Lower lobe of right lung (tissue), 2 donors: ENCODE measurements at places on chromosomes 4 and X.

- no peak for DNase-seq
Measured at GRCh38 chrX:37755025-37755424, 24.8 kb upstream of the CYBB start.

GRCh38 chrX:38896724-38897298 lies 95.6 kb downstream of the MID1IP1 start:
- DNase-seq = no peak

GRCh38 chr4:72975488-72975784 lies 94.1 kb downstream of the COX18 start:
- DNase-seq = no peak

DNA sequence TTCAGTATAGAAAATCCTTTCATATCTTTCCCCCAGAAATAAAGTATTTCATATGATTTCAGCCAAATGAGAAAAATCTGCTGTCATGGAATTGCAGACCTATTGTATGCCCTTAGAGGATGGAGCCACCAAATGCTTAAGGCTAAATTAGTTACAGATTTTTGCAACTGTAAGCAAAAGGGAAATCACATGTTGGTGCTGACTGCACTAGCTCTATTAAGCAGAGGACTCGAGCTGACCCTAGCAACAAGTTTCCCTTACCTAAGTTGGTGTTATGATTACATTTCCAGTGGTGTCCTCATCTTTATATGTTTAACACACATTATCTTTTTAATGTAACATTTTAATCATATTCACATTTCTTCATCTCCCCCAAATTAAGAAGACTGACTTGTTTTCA lies 58.3 kb upstream of the DOCK11 start:
- DNase-seq = no peak

DNA sequence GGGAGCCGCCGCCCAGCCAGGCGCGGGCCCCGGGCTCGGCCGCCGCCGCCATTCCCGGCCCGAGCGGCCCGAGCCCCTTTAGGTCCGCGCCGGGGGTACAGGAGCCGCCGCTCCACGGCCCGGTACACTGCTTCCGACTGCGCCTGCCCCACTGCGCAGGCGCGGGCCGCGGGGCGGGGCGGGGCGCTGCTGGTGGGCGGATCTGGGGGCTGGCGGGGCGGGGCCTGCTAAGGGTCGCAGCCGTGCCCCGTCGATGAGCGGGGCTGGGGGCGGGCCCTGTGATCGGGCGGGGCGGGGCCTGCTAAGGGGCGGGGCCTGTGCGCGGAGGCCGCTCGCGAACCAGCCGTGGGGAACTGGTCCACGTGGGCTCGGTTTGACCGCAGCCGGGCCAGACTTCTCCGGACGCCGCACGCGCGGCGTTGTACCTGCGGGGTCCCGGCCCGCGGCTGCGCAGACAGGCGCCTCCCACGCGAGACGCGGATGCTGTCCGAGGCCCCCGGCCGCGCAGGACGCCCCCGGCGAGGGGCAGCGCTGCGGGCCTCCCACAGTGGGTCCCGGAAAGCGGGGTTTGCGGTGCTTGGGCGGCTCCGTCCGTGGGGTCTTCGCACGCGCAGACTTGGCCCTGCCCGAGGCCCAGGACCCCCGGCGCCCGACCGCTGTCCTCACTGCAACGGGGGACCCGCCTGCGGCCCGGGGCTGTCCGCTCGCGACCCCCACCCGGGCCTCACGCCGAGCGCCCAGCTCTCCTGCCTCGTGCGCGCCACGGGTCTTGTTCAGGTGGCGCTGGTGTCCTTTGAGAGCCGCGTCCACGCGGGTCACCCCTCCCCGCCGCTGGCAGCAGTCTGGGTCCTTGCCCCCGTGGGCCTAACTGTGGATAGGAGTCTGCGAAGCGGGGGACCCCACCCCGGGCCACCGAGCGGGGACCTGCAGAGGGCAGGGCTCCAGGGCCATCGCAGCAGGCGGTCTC lies at the start of gene DGKQ:
Gene DGKQ, minus strand, starts transcription at position 139 of the 967 bp plus-strand sequence. Its CDS starts 87 bp downstream, at position 52.
- peak; percentile 91 for DNase-seq

GRCh38 chr4:48102303-48102702 lies 31.7 kb downstream of the TXK start:
- DNase-seq = no peak

DNA sequence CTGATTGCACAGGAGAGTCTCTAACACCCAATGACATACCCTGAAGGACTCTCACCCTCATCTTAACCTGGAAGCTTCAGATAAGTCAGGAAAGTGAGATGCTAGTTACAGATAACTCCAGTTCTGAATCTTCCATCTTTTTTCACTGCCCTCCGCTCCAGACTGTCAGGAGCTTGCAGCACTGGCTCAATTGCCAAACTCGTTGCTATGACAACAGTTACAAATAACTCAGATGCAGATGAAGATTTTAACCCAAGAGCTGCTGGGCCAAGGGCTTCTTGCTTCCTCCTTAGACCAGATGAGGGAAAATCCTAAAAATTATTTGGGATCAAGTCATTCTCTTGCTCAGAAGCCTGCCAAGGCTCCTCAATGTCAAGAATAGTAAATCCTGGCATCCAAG lies 109.1 kb upstream of the HUWE1 start:
- DNase-seq = no peak

GRCh38 chr4:171441300-171441941 lies 371.8 kb upstream of the GALNTL6 start:
- no peak for DNase-seq

GRCh38 chr4:28976369-28976768 lies 1743.8 kb upstream of the PCDH7 start:
- DNase-seq = no peak

GRCh38 chr4:37188100-37188499 lies 56.4 kb upstream of the NWD2 start:
- no peak for DNase-seq

DNA sequence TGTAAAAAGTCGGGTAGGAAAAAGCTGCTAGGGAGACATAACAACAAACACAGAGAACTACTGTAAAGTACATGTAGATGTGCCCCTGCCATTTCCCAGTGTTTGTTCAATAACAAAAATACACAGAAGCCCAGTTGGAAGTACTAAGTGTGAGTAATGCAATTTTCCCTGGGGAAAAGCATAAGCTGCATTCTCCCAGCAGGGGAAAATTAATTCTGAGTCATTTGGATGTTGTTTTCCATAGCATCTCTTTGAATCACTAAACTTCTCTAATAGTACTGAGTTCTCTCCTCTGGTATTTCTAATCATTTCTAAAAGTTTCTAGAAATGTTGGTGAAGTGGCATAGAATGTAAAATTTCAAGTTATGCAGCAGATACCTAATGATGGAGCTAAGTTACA lies 1114.9 kb downstream of the C4orf33 start:
- DNase-seq = no peak

- DNase-seq = no peak
Measured at GRCh38 chrX:111168314-111168713, 72.3 kb downstream of the PAK3 start.

GRCh38 chrX:39000802-39001201 lies 199.5 kb downstream of the MID1IP1 start:
- no peak for DNase-seq

DNA sequence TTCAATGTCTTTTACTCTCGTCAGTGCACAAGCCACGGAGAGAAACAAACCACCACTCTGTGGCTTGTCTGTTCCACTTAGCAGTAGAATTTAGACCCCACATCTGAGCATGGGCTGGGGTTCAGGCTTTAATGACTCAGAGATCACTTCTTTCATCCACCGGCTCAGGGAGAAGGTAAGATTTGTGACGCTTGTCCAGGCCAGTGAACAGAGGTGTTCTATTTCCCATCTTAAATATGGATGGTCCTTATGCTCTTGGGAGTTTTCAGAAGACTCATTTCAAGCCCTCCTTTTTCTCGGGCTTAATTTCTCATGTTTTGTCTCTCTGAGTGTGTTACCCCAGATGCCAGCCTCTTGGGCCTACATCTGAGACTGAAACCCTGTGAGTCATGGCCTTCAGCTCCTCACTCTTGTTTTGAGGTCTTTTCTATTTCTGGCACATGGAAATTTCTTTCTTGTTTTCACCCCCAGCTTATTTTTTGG lies 127.4 kb upstream of the SFRP2 start:
- no peak for DNase-seq

GRCh38 chr4:182577411-182577810 lies 334.2 kb downstream of the TENM3 start:
- no peak for DNase-seq

DNA sequence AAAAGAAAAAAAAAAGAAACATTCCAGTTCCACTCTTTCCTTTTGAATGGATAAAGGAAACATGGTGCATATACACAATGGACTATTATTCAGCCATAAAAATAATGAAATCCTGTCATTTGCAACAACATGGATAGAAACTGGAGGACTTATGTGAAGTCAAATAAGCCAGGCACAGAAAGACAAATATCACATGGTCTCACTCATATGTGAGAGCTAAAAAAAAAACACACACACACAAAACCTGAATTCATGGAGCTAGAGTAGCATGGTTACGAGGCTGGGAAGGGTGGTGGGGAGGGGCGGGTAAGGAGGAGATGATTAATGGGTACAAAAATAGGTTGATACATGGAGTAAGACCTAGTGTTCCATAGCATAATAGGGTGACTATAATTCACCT lies 22.4 kb upstream of the SH3KBP1 start:
- no peak for DNase-seq

DNA sequence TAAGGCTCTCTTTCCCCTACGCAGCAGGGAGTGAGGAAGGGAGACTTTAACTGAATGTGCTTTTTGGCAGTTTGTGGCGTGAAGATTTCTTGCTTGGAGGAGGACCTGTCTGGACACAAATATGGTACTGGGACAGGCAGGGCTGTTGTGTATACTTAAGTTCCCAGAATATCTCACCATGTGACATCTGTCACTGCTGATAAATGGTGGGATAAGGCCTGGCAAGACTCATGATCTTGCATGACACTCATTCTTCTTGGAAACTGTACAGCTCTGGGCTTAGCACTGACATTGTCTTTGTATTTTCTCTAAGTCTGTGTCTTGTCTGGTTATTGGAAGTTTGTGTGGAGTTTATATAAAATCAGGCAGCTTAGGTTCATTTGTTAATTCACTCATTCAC lies 93.1 kb downstream of the STK32B start:
- no peak for DNase-seq

GRCh38 chr4:81084029-81084428 lies 53.5 kb downstream of the BMP3 start:
- DNase-seq = no peak

GRCh38 chr4:71472946-71473345 lies 134.1 kb downstream of the SLC4A4 start:
- DNase-seq = no peak

DNA sequence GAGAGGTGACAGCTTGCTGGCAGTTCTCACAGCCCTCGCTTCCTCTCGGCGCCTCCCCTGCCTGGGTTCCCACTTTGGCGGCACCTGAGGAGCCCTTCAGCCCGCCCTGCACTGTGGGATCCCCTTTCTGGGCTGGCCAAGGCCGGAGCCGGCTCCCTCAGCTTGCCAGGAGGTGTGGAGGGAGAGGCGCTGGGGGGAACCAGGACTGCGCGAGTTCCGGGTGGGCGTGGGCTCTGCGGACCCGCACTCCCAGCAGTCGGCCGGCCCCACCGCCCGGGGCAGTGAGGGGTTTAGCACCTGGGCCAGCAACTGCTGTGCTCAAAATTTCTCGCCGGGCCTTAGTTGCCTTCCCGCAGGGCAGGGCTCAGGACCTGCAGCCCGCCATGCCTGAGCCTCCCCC lies 47.0 kb upstream of the PTPN13 start:
- DNase-seq = no peak

DNA sequence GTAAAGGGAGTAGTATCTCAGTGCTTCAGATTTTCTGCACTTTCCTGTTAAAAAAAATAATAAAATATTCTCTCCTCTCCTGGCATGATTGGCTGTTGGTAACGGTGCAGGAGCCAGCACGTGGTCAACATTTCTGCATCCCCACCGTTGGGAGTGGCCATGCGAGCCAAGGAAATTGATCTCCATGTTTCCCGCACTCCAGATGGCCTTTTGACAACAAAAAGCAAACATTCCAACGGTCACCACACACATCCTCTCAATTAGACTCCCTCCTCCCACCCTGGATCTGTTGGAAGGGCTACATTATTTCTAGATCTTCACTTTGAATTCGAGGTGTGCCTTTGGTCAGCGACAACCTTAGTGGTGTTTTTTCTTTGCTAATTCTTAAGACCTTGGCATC lies 45.0 kb downstream of the STK32B start:
- DNase-seq = no peak

GRCh38 chrX:130552444-130553073 lies 150.8 kb downstream of the RBMX2 start:
- no peak for DNase-seq

- DNase-seq = no peak
Measured at GRCh38 chr4:124768596-124769365, 56.2 kb upstream of the ANKRD50 start.

GRCh38 chrX:153972368-153973126 lies at the start of gene TMEM187:
TMEM187 (plus strand) TSS chrX:153972754; CDS start chrX:153982063, 9,309 bp downstream.
- DNase-seq = peak; percentile 89

DNA sequence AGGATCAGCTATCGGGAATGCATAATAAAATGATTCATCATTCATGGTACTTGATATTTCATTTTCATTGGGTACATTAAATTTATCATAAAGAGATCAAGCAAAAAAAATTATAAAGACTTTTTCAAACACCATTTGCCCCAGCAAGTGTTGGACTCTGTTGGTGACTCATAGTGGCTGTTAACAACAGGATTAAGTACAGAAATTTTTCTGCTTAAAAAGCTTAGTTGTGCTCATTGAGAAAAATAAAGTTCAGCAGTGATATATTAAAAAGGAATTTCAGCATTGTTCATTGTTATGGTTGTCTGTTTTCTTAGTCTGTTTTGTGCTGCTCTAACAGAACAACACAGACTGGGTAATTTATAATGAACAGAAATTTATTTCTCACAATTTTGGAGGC lies 86.2 kb upstream of the PCDH10 start:
- DNase-seq = no peak

DNA sequence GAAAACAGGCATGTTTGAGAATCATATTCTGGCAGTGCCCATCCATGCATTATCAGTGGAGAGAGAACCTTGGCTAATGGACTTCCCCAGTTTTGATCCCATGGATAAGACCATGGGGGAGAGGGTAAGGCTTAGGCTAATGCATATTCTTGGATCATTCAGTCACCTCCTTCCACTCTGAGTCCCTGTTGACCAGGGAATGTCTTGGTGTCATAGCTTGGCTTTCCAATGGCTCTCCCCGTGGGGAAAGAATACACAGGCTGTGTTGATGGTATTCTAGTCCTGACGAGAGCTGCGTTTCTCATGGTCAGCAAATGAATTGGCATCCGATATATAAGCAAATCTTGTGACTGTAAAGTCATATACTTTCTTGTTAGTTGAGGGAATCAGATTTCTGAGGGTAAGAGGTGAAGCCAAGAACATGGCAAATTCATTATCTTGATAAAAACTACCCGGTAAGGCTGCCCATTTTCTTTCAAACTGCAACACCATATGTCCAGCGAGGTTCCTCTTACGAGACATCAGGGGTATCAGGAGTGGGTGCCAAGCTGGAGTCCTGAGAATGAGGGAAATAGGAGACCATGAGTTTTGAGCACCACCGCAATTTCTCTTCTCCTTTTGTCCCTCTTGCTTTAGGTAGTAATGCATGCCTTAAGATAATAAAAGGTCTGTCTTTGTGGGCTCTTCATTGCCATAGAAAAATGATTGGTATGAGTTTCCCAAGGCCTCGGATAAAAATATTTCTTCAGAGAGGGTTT lies 18.0 kb downstream of the RHOH start:
- DNase-seq = no peak

GRCh38 chr4:151600432-151600831 lies 160.4 kb downstream of the GATB start:
- no peak for DNase-seq

GRCh38 chr4:15836362-15836761 lies 58.2 kb downstream of the CD38 start:
- DNase-seq = no peak

GRCh38 chr4:15455290-15455689 lies 14.4 kb upstream of the CC2D2A start:
- no peak for DNase-seq
